GM23248 (cell line): ENCODE measurements at places on chromosomes 2 and 18. TPM values are rescaled to one million over a fixed set of nuclear protein-coding genes. Genes with fewer than 3 reads are reported as not detected.

UGT1A4 gene
- total RNA-seq: not detected in 2 replicates

DNA sequence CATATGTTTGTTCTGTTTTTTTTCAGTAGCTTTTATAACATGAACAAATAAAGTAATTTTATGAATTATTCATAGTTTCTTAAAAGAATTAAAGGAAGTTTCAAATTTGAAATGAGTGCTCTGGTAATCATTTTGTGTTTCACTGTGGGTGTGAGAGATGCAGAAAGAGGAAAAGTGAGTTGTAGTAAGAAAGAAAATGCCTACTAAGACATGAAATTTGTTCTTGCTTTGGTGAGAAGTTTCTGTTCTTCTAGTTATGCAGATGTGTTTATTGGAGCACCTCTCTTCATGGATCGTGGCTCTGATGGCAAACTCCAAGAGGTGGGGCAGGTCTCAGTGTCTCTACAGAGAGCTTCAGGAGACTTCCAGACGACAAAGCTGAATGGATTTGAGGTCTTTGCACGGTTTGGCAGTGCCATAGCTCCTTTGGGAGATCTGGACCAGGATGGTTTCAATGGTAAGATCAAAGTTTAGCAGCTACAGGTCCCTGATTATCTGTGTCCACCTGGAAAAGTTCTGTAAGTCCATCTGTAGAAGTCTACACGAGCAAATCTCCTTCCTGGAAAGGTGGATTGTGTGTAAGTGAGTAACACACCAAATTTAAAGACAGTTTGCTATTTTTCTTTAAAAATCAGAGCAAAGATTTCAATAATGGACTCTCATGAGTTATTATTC lies 51.4 kb downstream of the ITGAV start:
- H3K27ac ChIP-seq: no peak overlapping the region
- peaks cover 23% of the 10 kb centered on the region; the same call in 1 of the 2 replicates for H3K36me3 ChIP-seq
- H3K27me3 ChIP-seq: no peaks in the 10 kb centered on the region

ANKRD53 gene
- not detected in 2 replicates for total RNA-seq

- H3K4me3 ChIP-seq: no peak overlapping the region
- no peaks in the 10 kb centered on the region for H3K4me1 ChIP-seq
- H3K36me3 ChIP-seq: no peaks in the 10 kb centered on the region
- no peak overlapping the region for H3K27ac ChIP-seq
Measured at GRCh38 chr18:27175914-27176313, 9.2 kb downstream of the CHST9 start.

DNA sequence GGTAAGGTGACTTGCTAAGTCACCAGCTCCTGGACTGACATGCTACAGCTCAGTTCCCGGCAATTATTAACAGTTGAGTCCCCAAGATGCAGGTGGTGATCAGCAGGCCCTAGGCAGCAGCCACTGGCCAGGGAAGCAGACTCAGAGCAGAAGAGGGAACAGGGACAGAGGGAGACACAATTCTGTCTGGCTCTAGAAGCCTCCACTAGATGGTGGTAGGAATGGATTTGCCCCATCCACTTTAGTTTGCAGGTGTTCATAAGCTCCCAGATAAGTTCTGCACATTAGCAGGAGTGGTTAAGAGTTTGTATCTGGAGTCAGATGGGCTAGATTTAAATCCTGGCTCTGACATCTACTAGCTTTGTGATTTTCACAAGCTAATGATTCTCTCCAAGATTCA lies 25.5 kb upstream of the SLC1A4 start:
- no peak overlapping the region for H3K4me3 ChIP-seq
- H3K27ac ChIP-seq: no peak overlapping the region
- no peaks in the 10 kb centered on the region for H3K36me3 ChIP-seq
- DNase-seq: no peak
- H3K4me1 ChIP-seq: no peaks in the 10 kb centered on the region

- peak overlapping the region; percentile 90 for H3K4me3 ChIP-seq
- H3K4me1 ChIP-seq: peaks cover 17% of the 10 kb centered on the region
- no peaks in the 10 kb centered on the region for H3K36me3 ChIP-seq
- H3K27me3 ChIP-seq: no peaks in the 10 kb centered on the region
Measured at GRCh38 chr2:10305254-10305635, 2.5 kb downstream of the HPCAL1 start.

DNA sequence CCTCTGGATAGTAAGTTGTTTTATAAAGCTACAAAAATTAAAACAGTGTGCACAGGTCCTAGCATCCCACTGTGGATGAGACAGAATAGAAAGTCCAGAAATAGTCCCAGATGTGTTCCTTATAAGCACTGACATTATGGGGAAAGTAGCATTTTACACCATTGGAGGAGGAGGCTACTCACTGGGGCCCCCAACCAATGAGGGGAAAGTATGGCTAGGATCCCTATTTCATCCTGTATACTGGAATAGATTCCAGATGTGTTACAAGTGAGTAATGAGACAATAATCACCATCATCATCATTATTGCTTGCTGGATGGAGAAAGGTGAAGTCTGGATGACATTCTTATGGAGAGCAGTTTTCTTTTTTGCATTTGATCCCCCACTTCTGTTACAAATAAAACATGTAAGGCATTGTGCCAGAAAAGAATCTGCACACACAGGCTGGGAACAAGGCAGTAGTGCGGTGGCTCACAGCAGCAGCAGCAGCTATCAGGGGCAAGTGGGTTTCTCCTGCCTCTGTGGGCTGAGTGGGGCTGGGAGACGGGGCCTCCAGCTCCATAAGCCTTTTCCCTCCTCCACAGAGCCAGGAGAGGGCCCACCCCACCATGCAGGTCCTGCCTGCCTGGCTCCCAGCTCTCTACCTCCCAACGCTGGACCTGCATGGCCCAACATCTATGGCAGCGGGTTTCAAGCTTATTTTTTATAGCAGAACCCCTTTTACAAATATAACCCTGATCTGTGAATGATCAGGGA lies 5.0 kb downstream of the ARID5A start:
- H3K27ac ChIP-seq: peak overlapping the region; percentile 54
- no peaks in the 10 kb centered on the region for H3K27me3 ChIP-seq
- peak; percentile 86 for DNase-seq
- peaks cover 40% of the 10 kb centered on the region for H3K4me1 ChIP-seq
- H3K4me3 ChIP-seq: no peak overlapping the region

GRCh38 chr2:42874949-42875801 lies 82.8 kb upstream of the HAAO start:
- no peaks in the 10 kb centered on the region for H3K27me3 ChIP-seq
- peaks cover 23% of the 10 kb centered on the region for H3K4me1 ChIP-seq
- DNase-seq: no peak
- no peak overlapping the region for H3K4me3 ChIP-seq
- no peak overlapping the region for H3K27ac ChIP-seq
- H3K36me3 ChIP-seq: no peaks in the 10 kb centered on the region

DNA sequence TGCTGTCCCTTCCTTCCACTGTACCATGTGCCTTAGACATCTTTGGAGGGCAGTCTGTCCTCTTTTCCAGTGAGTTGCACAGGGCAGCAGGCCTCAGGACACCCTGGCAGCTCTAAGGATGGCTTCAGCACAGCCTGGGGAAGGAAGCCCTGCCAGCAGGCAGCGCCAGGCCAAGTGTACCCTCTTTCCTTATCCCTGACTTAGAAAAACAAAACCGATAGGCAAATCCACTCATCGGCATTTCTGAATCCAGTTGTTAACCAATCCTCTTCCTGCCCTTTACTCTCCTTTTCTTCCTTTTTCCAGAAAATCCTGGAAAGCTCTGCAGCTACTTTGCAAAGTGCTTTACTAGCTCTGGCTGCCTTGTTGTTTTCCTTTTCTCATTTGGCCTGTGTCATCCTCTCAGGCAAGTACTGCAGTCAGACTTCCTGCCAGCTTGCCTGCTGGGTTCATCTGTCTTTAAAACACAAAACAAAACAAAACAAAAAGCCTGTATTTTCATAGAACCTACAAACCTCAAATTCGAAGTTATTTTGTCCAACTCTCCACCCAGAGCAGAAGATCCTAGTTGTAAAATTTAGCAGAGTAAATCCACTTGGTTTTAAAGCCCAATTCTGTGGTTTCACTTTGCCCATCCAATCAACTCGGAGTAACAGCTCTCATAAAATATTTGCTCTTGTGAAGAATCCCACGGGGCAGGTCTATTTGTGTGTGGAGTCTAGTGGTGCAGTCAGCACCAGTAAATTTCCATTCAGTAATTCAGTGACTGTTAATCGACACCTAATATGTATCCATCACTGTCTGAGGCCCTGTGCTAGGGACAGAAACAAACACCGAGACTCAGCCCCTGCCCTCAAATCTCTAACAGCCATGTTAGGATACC lies 45.2 kb downstream of the PCBP1 start:
- DNase-seq: peak; percentile 82
- H3K4me1 ChIP-seq: peaks cover 32% of the 10 kb centered on the region
- H3K4me3 ChIP-seq: peak overlapping the region; percentile 61
- no peaks in the 10 kb centered on the region for H3K36me3 ChIP-seq
- H3K27me3 ChIP-seq: no peaks in the 10 kb centered on the region

DNA sequence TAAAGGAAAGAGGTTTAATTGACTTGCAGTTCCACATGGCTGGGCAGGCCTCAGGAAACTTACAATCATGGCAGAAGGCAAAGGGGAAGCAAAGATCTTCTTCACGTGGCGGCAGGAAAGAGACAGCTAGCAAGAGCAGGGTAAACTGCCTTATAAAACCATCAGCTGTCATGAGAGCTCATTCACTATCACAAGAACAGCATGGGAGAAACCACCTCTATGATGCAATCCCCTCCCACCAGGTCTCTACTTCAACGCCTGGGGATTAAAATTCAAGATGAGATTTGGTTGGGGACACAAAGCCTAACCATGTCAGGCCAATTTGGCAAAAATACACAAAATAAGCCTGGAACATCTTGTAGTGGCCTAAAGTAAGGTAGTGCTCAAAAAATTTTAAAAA lies 152.6 kb downstream of the COL6A3 start:
- H3K27me3 ChIP-seq: no peaks in the 10 kb centered on the region
- no peak for DNase-seq
- H3K27ac ChIP-seq: no peak overlapping the region
- peaks cover 58% of the 10 kb centered on the region for H3K4me1 ChIP-seq
- no peak overlapping the region for H3K4me3 ChIP-seq
- H3K36me3 ChIP-seq: no peaks in the 10 kb centered on the region

GRCh38 chr2:212898011-212898410 lies 253.4 kb downstream of the IKZF2 start:
- no peak overlapping the region for H3K27ac ChIP-seq
- H3K36me3 ChIP-seq: no peaks in the 10 kb centered on the region
- DNase-seq: no peak
- no peaks in the 10 kb centered on the region for H3K27me3 ChIP-seq

DNA sequence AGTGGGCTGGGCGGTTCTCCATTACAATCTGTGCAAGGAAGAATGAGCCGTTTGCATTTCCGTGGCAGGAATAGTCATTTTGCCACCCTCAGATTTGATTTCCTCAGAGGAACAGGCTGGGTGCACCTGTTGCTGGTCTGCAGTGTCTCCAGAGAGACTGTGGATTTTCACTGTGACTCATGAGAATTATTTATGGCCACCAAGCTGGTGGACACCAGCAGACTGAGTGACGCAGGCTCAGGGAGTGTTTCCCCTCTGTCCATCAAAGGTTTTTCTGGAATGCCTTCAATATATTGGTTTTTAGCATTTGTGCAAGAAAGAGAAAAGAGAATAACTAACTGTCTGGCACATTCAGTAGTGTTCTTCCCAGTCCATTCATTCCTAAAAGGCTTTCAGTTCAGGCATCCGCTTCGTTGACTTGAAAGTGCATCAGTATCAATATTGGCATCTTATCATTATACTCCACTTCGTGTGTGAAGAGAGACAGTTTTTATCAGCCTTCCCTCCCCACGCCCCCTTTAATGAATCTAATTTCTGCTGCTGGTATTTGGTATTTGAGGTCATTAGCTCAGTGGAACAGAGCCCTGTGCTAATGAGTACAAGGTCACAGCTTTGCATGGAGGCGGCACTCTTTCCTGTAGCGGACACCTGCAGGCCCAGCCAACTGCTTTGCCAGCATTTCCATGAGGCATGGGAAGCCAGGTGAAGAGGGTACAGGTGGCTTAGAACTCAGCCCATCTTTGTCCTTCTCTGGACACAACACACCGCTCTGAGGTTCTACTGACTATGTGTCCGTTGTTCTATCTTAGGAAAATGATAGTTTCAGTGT lies 39.9 kb downstream of the PRKCE start:
- H3K27me3 ChIP-seq: no peaks in the 10 kb centered on the region
- H3K4me1 ChIP-seq: peaks cover 14% of the 10 kb centered on the region; the same call in 1 of the 2 replicates
- no peak overlapping the region for H3K27ac ChIP-seq
- DNase-seq: no peak
- no peaks in the 10 kb centered on the region for H3K36me3 ChIP-seq

DNA sequence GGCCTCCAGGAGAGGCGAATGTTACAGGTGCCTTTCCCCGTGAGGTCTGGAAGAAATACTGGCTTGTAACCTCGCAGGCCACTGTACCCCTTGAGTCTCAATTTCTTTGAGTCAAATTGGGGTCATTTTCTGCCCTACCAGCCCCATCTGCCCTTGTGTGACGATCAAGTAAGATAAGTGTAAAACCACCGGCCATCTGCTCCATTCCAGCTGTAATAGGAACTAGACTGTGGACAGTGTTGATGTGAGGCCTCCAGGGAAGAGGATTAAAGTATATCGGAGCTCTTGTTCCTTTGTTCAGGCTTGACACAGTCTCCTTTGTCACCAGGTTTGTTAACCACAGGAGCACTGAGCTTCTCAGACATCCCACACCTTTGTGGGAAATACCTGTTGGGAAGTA lies 65.6 kb downstream of the MRPS9 start:
- 0 out of 2 replicates have a peak, but pooled peaks cover 2% of the 10 kb centered on the region for H3K4me1 ChIP-seq
- no peak for DNase-seq

DNA sequence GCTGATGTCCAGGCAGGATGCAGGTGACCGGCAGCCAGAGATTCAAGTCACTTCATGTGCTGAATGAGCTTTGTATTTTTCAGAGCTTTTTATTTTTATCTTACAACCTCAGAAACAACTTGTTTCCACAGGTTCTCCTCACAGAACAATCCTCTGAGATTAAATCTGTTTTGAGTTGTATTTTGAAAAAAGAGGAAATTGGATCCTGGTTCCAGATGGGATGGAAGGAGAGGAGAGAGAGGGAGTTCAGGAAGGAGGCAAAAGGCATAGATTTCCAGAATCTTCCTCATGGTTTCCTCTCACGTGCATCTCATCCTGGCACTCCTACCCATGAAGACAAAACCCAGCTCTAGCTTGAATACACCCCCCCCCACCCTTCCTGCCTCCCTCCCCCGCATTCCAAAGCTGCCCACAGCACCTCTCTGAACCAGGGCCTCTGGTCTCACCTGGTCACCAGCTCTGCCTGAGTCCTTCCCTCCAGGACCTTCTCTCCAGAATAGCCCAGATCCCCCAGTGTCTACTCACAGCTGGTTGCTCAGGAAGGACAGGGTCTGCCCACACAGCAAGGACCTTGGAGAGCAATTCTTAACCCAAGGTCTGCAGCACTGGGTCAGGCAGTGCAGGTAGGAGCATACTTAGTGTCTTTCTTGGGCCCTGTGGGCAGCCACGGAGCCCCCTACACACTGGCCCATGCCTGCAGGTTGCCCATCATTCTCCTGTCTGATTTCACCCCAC lies 104.7 kb downstream of the ZFP36L2 start:
- DNase-seq: no peak
- H3K4me3 ChIP-seq: no peak overlapping the region
- no peaks in the 10 kb centered on the region for H3K36me3 ChIP-seq

DNA sequence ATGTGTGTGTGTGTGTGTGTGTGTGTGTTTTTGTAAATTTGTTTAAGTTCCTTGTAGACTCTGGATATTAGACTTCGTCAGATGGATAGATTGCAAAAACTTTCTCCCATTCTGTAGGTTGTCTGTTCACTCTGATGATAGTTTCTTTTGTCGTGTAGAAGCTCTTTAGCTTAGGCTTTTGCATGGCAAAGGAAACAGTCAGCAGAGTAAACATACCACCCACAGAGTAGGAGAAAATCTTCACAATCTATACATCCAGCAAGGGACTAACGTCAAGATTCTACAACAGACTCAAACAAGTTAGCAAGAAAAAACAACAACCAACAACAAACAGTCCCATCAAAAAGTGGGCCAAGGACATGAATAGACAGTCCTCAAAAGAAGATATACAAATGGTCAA lies 336.7 kb upstream of the ATP5MC3 start:
- no peaks in the 10 kb centered on the region for H3K27me3 ChIP-seq
- H3K4me3 ChIP-seq: no peak overlapping the region
- no peaks in the 10 kb centered on the region for H3K4me1 ChIP-seq
- no peak overlapping the region for H3K27ac ChIP-seq
- DNase-seq: no peak
